ENCODE measurements at places on chromosomes 6 and 20. TPM values are rescaled to one million over a fixed set of nuclear protein-coding genes. Genes with fewer than 3 reads are reported as not detected.

- no peak overlapping the region for H3K4me3 ChIP-seq
- no peaks in the 10 kb centered on the region for H3K4me1 ChIP-seq
- DNase-seq = no peak
- H3K27ac ChIP-seq = no peak overlapping the region
Measured at GRCh38 chr6:164911873-164912580, 397.4 kb downstream of the C6orf118 start.

The AIF1 gene
- total RNA-seq = 4.4 TPM

DNA sequence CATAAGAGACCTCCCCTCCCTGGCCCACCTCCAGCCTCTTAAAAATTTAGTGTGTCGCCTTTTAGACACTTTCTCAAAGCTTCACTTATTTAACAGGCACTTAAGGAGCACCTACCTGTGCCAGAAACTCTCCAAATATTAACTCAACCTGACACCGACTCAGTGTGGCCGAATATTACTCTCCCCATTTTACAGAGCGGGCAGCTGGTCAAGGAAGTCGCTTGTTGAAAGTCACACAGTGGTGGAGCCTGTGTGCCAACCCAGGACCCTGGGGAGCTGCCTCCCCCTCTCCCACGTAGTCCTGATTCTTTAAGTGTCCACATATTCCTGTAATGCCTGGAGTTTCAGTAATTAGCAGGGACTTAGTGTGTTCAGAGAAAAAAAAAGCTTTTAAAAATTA lies 1.0 kb upstream of the PMEPA1 start:
- H3K4me1 ChIP-seq = peaks cover 67% of the 10 kb centered on the region
- H3K27me3 ChIP-seq = no peaks in the 10 kb centered on the region
- peak overlapping the region; percentile 66 for H3K4me3 ChIP-seq
- no peak for DNase-seq
- no peaks in the 10 kb centered on the region for H3K36me3 ChIP-seq

DNA sequence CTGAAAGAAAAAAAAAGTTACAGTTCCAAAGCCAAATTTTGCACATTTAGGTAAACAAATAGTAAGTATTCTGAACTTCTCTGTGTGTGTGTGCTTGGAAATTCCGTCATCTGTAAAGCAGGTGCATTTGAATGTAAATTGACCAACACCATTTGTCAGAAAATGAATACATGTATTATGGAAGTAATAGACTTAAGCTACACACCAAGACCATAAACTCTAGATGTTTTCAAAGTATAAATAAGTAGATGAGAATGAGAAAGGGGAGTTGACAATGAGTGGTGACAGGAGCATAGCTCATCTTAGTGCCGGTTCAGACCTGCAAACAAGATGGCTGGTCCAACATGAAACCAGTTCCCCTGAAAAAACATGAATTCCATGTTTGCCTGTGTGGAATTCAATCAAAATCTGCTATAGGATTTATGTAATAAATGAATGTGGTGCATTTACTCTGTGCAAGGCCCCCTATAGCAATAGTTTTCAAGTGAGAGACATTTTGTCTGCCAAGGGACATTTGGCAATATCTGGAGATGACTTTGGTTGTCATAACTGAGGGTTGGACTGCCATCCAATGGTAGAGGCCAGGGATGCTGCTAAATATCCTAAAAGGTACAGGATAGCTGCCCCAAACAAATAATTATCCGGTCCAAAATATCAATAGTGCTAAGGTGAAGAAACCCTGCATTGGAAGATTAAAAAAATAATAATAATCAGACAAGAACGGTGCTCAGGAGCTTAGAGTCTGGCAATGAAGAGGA lies 11.0 kb upstream of the FILIP1 start:
- no peak overlapping the region for H3K4me3 ChIP-seq
- no peaks in the 10 kb centered on the region for H3K27me3 ChIP-seq
- no peak for DNase-seq
- no peaks in the 10 kb centered on the region for H3K36me3 ChIP-seq

GRCh38 chr6:35185302-35185681 lies 28.5 kb upstream of the SCUBE3 start:
- H3K4me1 ChIP-seq = peaks cover 19% of the 10 kb centered on the region
- no peak for DNase-seq
- H3K27me3 ChIP-seq = no peaks in the 10 kb centered on the region
- no peak overlapping the region for H3K27ac ChIP-seq
- H3K36me3 ChIP-seq = no peaks in the 10 kb centered on the region

The THEMIS gene
- total RNA-seq = 1.6 TPM

GRCh38 chr6:110363748-110364147 lies 5.6 kb upstream of the METTL24 start:
- no peak for DNase-seq
- peaks cover 21% of the 10 kb centered on the region for H3K27me3 ChIP-seq
- H3K4me1 ChIP-seq = peaks cover under 1% of the 10 kb centered on the region
- no peak overlapping the region for H3K27ac ChIP-seq

GRCh38 chr20:59422872-59423544 lies 122.6 kb downstream of the EDN3 start:
- no peaks in the 10 kb centered on the region for H3K4me1 ChIP-seq
- no peak overlapping the region for H3K27ac ChIP-seq
- H3K27me3 ChIP-seq = peaks cover 5% of the 10 kb centered on the region
- DNase-seq = no peak
- H3K36me3 ChIP-seq = no peaks in the 10 kb centered on the region
- no peak overlapping the region for H3K4me3 ChIP-seq

DNA sequence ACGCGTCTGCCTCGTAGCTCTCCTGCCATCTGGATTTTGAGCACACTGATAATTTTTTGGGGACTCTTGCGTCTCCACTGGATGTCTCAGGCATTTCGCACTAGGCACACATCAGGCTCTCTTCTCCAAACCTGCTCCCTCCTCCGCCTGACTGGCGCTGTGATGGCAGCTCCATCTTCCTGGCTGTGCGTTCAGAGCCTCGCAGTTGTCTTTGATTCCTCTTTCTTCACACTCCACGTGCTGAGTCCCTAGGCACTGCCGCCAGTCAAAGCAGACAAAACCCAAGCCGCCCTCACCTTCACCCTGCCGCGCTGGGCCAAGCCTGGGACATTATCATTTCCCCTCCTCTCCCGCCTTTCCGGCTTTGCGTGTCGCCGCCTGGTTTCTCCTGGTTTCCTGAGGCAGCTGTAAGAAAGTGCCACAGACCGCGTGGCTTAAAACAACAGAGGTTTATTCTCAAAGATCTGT lies 778 bp downstream of the PSMG4 start:
- H3K27ac ChIP-seq = peak overlapping the region; percentile 82
- DNase-seq = no peak
- H3K4me1 ChIP-seq = peaks cover 42% of the 10 kb centered on the region

DNA sequence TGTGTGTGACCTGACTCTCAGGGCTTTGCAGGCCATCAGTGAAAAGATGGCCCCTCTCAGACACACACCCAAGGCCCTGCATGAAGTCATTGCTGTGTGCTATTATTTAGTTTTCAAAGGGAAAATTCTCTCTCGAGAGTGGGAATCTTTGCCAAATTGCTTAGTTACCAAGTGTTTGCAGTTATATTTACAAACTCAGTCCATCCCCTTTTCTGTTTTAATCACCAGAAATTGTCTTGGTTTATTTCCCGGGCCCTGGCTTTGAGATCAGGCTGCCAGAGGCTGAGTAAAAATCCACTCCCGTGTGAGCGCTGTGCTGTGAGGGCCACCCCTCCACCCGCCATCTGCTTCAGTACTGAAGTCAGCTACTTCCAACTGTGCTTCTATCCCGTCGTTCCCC lies 163.1 kb downstream of the SOD2 start:
- no peak for DNase-seq
- no peaks in the 10 kb centered on the region for H3K36me3 ChIP-seq

The KIFC1 gene
- total RNA-seq = 14.0 TPM

The CST2 gene
- 2.2 TPM for total RNA-seq

DNA sequence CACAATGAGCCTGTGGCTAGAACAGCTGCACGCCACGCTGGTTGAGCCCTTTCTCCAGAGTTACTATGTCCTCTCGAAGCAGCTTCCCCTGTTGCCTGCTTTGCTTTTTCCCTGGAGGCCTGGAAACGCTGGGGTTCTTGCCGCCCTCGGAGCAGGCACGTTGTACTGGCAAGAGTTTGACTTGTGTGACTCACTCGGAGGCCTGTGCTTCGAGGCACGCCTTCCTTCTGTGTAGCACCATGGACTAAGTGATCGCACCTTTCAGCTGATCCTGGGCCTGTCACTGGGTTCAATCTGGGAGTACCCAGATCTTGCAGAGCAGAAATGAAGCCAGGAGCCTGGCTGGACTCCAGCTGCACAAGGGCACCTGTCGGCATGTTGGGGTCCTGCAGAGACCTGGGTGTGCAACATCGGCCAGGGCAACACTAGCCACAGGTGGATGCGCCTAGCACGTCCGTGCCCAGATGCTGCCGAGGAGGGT lies 5.2 kb downstream of the INSM1 start:
- no peak for DNase-seq
- H3K36me3 ChIP-seq = no peaks in the 10 kb centered on the region
- peaks cover 25% of the 10 kb centered on the region for H3K4me1 ChIP-seq
- no peak overlapping the region for H3K4me3 ChIP-seq
- no peak overlapping the region for H3K27ac ChIP-seq

- DNase-seq = no peak
- H3K4me1 ChIP-seq = no peaks in the 10 kb centered on the region
- H3K4me3 ChIP-seq = no peak overlapping the region
- no peak overlapping the region for H3K27ac ChIP-seq
- no peaks in the 10 kb centered on the region for H3K36me3 ChIP-seq
- peaks cover 7% of the 10 kb centered on the region for H3K27me3 ChIP-seq
Measured at GRCh38 chr20:47885909-47886453, 100.7 kb upstream of the SULF2 start.

DNA sequence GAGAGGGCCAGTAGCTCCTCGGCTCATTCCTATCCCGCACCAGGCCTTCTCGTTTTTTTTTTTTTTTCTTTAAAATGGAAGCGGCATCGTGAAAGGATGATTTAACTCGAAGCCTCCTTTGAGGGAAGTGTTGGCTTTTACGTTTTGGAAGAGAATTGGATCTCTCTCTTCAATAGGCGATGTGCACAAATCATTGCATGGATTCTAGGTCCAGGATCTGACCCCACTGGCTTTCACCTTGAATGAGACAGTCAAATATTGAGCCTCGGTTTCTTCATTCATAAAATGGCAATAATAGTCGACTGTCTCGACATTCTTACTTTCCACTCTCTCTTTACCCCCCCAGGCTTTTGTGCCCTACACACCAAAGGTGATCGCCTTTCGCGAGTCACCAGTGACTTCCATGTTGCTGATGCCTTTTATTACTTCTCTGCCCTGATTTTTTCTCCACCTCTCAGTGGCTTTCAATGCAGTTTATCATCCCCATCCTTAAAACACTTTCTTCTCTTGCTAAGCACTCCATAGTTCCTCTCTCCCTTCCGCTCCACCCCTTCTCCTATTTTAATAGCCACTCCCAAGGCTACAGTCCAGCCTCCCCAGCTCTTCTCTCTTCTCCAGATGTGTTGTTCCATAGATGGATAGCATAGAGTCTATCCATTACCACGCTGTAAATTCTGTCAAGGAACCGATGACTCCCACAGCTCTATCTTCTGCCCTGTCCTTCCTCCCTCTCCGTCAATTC lies 473 bp upstream of the DTNBP1 start:
- H3K27me3 ChIP-seq = no peaks in the 10 kb centered on the region
- peak overlapping the region; percentile 88 for H3K27ac ChIP-seq
- peaks cover 14% of the 10 kb centered on the region for H3K4me1 ChIP-seq

DNA sequence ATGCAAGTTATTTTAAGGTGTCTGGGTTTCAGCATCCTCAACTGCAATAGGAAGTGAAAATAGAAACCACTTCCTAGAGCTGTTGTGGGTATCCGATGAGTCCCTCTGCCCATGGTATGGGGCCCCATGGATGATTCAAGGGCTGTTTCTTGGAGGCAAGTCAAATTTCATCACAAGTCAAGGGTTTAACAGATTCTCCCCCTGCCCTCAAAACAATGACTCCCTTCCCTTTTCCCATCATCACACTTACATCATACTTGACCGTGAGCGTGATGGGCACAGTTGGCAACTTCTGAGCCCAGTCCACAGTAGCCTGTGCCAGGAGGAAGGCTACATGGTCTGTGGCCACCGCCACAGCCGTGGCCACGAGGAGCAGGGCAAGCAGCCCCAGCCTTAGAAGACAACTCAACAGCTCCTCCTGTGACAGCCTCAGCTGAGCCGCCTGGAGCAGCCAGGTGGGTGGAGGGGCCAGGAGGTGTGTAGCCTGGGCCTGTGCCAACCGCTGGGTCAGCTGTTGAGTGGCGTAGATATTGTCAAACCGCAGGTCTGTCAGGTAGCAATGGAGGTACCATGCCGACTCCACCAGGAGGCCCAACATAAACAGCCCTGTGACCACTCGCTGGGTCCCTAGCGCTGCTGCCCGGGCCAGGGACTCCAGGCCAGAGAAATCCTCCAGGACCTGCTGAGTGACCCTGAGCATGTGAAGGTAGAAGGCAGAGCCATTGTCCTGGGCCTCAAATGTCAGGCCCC lies 5.2 kb downstream of the OCSTAMP start:
- H3K27ac ChIP-seq = no peak overlapping the region
- no peaks in the 10 kb centered on the region for H3K36me3 ChIP-seq
- no peak overlapping the region for H3K4me3 ChIP-seq
- no peak for DNase-seq

- no peak overlapping the region for H3K27ac ChIP-seq
- no peaks in the 10 kb centered on the region for H3K4me1 ChIP-seq
- H3K4me3 ChIP-seq = no peak overlapping the region
- no peaks in the 10 kb centered on the region for H3K36me3 ChIP-seq
- DNase-seq = no peak
- H3K27me3 ChIP-seq = no peaks in the 10 kb centered on the region
Measured at GRCh38 chr20:16290358-16290757, 282.9 kb downstream of the KIF16B start.

All from suprapubic skin (tissue), 4 donors.